ENCODE measurements at places on chromosomes 11 and 22.

- DNase-seq = no peak
Observed at GRCh38 chr22:32509045-32509444, 34.4 kb downstream of the FBXO7 start.

DNA sequence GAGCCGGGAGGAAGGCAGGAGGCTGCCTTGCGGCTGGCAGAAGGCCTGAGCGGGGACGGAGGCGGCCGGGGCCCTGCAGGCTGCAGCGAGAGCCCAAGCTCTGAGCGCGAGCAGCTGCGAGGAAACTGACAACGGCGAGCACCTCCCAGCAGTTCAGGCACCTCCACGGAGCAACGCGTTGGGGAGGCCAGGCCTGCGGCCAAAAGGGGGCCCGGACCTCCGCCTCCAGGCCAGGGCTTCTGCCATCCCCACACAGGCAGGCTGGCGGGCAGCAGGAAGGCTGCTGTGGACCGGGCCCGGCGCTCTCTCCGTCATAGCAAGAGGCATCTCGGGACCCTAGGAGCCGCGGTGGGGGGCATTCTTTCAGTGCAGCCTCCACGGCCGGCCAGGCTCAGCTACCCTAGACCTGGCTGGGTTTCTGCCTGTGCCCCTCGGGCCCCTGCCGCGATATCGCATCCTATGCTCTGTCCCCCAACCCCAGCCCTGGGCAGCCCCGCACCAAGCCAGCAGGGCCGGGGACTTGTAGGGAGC lies 22.9 kb upstream of the SLC22A12 start:
- DNase-seq = no peak

DNA sequence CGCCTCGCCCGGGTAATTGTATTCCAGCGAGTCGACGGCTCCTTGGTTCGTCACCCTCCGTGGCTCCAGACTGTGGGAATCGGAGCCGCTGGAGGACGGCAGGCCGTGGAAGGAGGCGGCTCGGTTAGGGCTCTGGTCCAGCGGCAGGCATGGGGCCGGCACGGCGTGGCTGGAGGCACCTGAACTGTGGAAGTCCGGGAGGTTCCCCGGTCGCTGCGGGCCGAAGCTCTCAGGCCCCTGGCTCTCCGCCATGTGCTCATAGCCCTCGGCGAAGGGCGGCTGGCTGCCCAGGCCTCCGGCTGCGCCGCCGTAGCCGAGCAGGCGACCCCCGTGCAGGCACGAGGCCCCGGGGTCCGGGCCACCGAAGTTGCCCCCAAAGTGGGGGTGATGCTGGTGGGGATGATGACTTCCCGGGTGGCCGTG lies 1.7 kb downstream of the MN1 start:
- DNase-seq = no peak

- DNase-seq = no peak
Observed at GRCh38 chr11:123176785-123177184, 18.3 kb downstream of the CLMP start.

DNA sequence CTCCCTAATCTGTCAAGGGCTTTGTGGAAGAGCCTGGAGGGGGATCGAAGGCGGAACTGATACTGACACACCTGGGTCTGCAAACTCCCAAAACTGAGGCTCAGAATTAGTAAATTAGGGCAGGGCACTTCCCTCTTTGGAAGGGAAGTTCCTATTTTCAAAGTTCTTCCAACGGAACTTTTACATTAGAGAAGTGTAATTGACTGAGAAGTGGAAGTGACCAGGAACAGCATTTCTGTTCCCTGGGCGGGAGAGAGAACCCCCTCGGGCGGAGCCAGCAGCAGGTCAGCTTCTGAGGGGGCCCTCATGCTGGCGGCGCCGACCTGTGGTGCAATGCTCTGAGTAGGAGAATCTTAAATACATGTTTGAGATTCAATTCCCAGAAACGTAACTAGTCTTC lies 1.1 kb upstream of the CBL start:
- DNase-seq = no peak

DNA sequence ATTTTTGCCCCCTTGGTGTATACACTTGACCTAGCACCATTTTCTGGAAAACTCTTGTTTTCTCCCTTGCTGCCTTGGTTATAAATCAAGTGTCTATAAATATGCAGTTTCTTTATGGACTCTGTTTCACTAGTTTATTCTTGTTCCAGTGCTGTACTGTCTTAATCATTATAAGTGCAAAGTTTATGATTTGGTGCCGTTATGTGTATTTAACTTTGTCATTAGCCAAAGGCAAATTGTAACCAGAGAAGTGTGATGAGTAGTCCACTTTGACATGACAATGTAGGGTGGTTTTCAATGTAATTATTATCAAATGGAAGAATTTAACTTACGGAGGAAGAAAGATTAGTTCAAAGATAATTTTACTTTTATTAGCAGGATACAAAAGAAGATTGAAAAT lies 40.3 kb downstream of the SPECC1L start:
- no peak for DNase-seq

DNA sequence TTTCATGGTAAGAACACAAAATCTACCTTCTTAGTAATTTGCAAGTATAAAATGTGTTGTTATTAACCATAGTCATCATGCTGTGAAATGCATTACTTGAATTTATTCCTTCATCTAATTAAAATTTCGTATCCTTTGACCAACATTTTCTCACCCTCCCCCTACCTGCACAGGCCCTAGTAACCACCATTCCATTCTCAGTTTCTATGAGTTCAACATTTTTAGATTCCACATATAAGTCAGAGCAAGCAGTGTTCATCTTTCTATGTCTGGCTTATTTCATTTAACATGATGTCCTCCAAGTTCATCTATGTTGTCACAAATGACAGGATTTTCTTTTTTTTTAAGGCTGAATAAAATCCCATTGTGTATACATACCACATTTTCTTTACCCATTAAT lies 43.5 kb upstream of the CCDC179 start:
- no peak for DNase-seq

DNA sequence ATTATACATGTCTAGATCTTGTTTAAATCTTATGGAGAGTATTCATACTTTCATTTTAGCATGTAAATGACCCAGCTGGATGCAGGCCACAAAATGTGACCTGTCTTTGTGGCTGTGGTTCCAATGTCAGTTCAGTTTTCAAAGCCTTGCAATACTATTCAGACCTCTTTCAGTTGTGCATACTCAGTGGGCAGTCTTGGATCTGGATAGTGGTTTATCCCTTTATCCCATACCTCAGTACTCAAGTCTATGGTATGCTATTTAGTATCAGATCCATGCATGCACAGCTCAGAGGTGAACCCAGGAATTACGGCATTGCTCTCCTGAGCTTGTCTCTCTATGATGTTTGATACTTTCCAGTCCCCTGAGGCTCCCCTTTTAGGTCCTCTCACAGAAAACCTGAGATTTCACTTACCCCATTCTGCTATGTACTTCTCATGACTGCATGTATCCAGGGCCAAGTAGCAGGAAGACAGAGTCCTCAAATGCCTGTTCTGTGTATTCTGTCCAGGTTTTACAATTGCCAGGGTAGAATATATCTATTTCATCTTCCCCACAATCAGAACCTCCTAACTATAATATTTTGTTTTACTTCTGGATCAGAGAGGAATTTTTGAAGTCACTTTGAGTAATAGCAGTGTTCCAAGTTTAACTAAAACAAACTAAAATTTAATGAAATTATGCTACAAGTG lies 6.9 kb upstream of the P4HA3 start:
- DNase-seq = no peak

- no peak for DNase-seq
Observed at GRCh38 chr11:128924104-128924503, 18.6 kb downstream of the TP53AIP1 start.

DNA sequence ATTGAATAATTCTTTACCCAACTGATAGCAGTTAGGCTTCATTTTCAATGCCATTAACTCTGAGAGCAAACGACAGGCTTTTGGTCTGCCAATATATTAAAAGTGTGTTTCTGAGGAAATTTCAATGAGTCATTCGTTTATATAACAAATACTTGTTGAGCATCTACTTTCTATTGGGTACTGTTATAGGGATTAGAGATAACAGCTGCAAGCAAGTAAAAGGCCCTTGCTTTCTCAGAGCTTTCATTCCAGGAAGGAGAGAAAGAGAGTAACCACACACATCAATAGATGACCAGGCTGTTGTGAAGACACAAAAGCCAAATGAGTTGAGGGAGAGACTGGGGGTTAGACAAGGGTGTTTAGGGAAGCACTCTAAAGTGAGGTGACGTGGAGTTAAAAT lies 35.7 kb downstream of the CD44 start:
- DNase-seq = no peak

GRCh38 chr11:73182824-73183321 lies 35.2 kb upstream of the P2RY2 start:
- DNase-seq = no peak

DNA sequence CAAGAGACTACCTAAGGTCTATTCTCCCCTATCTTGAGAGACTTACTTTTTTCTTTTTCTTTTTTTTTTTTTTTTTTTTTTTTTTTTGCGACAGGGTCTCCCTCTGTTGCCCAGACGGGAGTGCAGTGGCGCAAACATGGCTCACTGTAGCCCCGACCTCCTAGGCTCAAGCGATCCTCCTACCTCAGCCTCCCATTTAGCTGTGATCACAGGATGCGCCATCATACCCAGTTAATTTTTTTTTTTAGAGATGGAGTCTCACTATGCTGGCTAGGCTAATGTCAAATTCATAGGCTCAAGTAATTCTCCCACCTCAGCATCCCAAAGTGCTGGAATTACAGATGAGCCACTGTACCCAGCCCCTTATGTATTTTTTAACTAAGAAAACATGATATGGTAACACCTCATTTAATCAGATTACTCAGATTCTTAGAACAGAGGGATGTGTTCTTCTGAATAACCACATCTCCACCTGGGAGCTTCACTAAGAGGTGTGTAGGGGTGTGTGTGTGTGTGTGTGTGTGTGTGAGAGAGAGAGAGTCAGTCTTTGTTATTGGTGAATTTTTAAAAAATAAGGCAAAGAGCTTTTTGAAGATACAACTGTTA lies 102.9 kb downstream of the USP35 start:
- no peak for DNase-seq

- no peak for DNase-seq
Observed at GRCh38 chr11:18367431-18367830, 26.9 kb upstream of the LDHA start.

- DNase-seq = no peak
Observed at GRCh38 chr11:20601221-20601914, 2.0 kb downstream of the SLC6A5 start.

- no peak for DNase-seq
Observed at GRCh38 chr11:34165786-34166555, 60.5 kb downstream of the NAT10 start.
